ENCODE measurements at places on chromosomes 3 and 15. TPM values are rescaled to one million over a fixed set of nuclear protein-coding genes. Genes with fewer than 3 reads are reported as not detected.

Gene GRM2
- total RNA-seq = 0.51 TPM

Gene DPH3
- 29.6 TPM for total RNA-seq

- DNase-seq = no peak
These were observed 413.2 kb downstream of the NTRK3 start for GRCh38 chr15:87843312-87843711.

Gene PLIN1
- total RNA-seq = 0.12 TPM

- DNase-seq = no peak
These were observed 78.4 kb upstream of the WNT5A start for GRCh38 chr3:55565521-55565920.

GRCh38 chr15:75923756-75924155, 20.1 kb downstream of the FBXO22 start:
- DNase-seq = no peak

- DNase-seq = no peak
These were observed 461.8 kb downstream of the MAGI1 start for GRCh38 chr3:65576966-65577365.

GRCh38 chr15:89244574-89244903, 760 bp downstream of the FANCI start:
- no peak for DNase-seq

GRCh38 chr3:178217479-178217878, 318.8 kb upstream of the KCNMB2 start:
- no peak for DNase-seq
